ENCODE measurements at places on chromosomes 11 and 22.

GRCh38 chr11:76313271-76313670 lies 67.7 kb downstream of the THAP12 start:
- DNase-seq, result no peak

DNA sequence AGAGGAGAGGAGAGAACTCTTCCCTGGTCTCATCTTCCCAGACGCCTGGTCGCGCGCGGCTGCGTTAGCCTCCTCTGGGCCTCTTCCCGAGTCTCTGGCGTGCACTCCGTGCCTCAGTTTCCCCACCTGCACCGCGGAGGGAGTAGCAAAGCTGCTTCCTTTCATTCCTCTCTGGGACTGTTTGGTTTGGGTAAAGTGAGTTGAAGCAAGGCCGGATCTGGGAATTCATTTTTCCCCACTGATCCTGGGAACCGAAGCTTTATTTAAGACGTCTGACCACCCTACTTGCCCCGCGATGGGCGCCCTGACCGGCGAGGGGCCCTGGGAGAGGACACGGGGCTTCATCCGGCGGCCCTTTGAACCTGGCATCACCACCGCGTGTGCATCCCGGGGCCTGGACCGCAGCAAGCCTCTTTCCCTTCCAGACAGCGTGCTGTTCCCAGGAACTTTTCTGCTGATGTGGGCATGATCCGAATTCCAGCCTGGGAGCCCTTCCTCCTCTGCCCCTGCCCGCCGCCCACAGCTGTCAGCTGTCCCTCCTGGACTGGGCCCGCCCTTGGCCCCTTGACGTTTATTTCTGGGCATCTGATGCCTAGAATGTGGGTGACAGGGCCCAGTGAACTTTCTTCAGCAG lies 758 bp downstream of the LDLRAD3 start:
- no peak for DNase-seq

GRCh38 chr11:27611947-27612455 lies 88.3 kb downstream of the BDNF start:
- DNase-seq, result no peak

DNA sequence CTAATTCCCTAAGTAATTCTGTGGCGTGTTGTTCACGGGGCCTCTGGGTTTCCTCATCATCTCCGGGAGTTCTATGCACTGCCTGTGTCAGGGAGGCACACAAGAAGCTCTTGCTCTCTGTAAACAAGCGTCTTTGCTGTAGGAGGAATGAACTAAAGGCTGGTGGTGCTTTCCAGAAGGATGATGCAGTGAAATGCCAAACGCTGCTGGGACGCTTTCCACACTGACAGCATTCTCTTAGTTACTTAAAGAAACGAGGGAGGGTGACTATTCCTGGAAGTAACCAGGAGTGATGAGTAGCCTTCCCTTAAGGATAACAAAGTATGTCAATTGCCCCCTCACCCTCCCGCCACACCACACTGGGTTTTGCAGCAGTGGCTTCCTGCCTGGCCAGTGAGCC lies 38.5 kb upstream of the NUP50 start:
- DNase-seq, result no peak

DNA sequence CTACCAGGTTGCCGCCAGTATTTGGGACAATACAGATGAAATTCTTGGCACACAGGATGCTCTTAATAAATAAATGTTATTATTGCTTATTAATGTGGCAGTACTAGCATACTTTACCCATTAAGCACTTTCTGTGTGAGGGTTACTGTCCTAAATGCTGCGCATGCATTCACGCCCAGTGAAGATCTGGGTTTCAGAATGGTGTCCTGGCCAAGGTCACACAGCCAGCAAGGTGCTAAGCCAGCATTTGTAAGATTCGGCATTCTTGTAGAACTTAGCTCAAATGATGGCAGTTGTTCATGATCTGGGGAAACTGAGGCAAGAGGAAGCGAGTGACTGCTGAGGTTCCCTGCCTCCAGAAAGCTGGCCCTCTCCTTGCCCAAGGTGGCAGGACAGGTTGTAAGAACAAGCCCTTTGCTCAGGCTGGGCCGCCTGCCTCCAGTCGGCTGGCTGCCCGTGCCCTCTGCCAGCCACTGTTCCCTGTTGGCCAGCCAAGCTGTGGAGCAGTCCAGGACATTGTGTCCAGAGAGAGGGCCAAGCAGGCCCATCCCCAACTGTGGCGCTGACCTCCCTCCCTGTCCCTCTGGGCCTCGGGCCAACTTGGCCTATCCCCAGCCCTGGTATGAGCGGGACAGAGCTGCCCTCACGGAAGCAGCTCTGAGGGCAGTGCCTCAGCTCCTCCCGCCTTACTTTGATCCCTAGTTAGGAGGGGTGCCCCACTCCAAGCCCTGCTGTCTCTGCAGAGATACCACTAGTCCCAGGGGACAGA lies 28.8 kb downstream of the TOB2 start:
- no peak for DNase-seq

DNA sequence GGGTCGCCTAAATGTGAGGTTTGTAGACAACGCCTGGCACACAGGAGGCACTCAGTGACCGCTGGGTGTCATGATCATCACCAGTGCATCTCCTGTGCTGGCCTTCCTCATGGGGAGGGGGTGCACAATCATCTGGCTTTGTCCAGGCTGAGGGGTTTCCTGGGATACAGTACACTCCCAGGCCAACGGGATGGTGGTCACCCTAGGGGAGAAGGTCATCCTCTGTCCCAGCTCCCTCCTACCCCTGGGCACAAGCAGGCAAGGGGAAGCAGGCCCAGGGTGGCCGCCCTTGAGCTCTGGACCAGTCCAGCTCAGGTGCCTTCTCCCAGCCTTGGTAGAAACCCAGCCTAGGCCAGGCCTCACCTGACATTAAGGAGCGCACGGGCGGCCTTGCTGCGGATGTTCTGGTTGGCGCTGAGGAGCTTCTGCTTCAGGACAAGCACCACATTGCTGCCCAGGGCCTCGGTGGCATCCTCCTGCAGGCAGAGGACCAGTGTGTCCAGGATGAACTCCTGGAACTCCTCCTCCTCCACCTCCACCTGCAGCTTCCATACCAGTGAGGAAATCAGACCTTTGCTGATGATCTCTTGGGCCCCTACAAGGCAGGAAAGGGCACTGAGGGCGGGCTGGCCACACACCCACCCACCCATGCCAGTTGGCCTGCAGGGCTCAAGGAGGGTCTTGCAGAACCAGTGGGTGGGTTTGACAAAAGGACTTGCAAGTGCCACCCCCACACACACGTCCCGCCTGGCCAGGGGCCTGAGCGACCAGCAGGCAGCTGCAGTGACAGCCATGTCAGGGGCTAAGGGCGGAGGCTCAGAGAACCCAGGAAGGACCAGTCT lies 6.6 kb upstream of the GNAZ start:
- no peak for DNase-seq

GRCh38 chr11:128707681-128708080 lies 13.8 kb downstream of the FLI1 start:
- no peak for DNase-seq

GRCh38 chr11:45671246-45672171 lies 6.1 kb upstream of the CHST1 start:
- no peak for DNase-seq

DNA sequence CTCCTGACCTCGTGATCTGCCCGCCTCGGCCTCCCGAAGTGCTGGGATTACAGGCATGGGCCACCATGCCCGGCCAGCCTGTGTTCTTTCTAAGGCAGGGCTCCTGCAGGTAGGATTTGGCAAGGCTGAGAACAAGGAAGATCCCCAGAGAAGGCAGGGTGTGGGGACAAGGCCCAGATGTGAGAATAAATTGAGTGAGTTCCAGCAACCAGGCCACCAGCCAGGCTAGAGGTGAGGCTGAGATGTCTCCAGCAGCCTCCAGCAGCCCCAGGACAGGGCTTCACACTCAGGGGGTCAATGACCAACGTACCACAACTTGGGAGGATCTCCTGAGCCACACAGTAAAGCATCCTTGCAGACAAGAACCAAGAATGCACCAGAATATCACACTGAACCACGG lies 75.1 kb downstream of the BUD13 start:
- DNase-seq, result no peak

GRCh38 chr11:23359297-23359696 lies 499.0 kb upstream of the CCDC179 start:
- no peak for DNase-seq

DNA sequence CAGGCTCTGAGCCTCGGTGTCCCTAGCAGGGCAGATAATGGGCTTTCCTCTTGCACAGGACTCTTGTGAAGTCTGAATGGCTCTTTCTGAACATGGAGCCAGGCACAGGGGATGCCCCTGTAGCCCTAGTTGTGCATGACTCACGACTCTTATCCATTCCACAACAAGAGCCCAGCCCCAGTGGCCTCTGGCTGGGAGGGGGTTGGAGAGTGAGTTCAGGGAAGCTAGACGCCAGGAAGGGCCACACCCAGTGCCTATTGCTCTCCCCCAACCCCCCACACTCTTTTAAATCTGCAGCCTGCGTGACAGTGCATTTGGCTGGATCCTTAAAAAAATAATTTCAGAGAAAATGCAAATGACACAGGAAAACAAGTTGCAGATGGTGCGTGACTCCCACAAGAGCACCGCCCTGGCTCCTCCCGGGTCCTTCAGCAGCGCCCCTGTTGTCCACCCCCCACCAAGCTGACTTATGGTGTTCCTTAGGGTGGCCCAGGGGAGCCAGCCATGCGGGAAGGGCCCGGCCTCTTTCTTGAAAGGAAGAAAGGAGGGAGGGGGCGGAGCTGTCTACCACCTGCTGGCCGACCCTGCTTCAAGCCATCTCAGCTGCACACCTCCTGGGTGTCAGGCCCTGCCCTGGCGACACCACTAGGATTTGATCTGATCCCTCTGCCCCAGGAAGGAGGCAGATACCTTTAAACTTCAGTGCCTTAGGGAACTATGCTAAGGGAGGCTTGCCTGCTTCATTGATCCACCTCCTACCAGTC lies 74.7 kb downstream of the MN1 start:
- DNase-seq, result no peak

- no peak for DNase-seq
These were observed 3.1 kb upstream of the SGSM3 start for GRCh38 chr22:40367342-40367741.

DNA sequence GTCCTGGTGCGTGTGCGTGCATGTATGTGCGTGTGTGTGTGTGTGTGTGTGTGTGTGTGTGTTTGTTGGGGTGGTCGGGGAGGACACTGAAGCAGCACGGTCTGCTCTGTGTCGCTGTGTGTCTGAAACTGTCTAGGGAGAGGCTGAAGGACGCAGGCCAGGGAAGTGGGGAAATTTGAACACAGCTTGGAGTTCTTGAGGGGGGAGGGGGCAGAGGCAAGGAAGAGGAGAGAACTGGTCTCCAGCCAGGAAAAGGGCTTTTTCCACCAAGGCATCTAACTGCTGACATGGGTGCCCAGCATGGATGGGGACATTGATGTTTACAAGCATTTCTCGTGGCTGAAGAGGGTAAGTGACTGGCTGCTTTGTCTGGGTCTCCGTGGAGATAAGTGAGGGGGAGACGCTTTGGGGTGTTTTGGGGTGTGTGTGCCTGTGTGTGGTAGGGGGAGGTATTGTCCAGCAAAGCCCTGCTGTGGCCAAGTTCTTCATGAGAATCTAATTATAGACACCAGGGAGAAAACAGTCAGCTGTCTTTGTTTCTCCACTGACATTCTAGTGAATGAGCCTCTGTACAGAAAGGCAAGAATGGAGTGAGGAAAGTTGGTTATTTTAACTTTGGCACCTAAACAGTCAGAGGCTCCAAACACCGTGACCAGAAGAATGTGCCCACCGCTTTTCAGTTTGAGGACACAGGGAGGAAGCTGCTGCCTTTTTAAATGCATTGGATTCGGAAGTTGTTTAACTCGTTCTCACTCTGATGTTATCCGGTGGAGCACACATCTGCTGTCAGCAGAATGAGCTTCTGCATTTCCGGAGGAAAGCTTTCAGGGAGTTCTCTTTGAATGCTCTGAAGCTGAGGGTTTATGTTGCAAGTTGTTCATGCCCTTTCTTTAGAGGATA lies 63.7 kb downstream of the PPFIBP2 start:
- no peak for DNase-seq

DNA sequence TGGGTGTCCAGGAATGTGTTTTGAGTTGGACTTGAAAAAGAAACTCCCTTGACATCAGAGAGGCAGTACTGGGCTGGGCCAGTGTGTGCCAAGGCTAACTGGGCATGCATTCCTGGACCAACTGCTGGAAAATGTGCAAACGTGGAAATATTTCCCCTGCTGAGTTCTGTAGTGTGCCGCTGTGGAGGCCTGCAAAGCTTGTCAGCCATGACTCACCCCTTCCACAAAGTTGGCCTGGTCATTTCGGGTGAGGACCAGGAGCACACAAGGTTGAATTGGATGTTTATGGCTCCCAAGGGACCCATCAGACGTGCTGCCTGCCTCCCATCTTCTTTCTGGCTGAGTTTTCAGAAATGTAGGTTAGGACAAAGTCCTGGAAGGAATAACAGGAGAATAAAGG lies 513.1 kb downstream of the MIAT start:
- DNase-seq, result no peak

DNA sequence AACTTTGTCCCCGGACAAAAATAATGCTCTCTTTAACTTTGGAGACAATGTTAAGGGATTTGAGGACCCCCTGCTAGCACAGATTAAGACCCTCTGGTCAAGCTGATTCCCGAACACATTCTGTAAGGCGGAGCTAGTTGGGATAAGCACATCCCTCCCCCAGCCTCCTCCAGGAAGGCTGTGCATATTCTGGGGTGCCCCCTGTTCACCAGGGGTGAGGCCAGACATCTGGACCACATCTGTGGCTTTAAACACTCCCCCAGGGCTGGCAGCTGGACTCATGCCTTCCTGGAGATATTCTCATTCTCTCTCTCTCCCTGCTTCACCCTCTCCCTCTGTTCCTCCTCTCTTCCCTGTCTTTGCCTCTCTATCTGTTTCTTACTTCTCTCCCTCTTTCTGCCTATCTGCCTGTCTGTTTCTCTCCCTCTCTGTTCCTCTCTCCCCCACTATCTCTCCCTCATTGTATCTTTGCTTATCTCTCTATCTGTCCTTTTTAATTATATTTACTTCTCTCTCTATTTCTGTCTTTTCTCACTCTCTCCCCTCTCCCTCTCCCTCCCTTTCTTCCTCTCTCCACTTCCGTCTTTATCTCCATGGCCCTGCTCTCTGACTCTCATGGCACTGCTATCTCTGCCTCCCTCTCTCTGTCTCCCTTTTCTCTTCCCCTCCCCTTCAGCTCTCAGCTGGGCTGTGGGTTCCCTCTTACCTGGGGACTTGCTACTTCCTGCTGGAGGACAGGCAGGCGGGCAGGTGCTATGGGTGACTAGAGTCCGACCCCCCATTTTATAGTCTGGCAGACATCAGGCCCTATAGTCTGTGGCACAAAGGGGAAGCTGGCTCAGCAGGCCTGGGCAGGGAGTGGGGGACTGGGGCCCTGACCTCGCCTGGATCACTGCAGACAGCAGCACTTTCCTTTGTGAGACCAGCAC lies at the start of gene CRYBB1:
CRYBB1 (minus strand) TSS at position 757 of the 929 bp plus-strand sequence. CDS start 1,708 bp downstream, outside the sequence.
- DNase-seq, result no peak
